ENCODE measurements at places on chromosomes 1 and 21.
A peak's percentile ranks its signal among the peaks of the same experiment; 100 is the strongest.

GRCh38 chr1:155962599-155963211, 15.6 kb downstream of the ARHGEF2 start:
- peaks cover 25% of the 10 kb centered on the region for H3K4me1 ChIP-seq
- peaks cover 3% of the 10 kb centered on the region for H3K36me3 ChIP-seq

- no peaks in the 10 kb centered on the region for H3K27me3 ChIP-seq
- peaks cover 41% of the 10 kb centered on the region for H3K4me1 ChIP-seq
- no peak for DNase-seq
- no peak overlapping the region for H3K4me3 ChIP-seq
- no peak overlapping the region for H3K27ac ChIP-seq
- H3K36me3 ChIP-seq, result peaks cover 17% of the 10 kb centered on the region
Measured at GRCh38 chr1:35885961-35886558, 3.1 kb downstream of the AGO1 start.

DNA sequence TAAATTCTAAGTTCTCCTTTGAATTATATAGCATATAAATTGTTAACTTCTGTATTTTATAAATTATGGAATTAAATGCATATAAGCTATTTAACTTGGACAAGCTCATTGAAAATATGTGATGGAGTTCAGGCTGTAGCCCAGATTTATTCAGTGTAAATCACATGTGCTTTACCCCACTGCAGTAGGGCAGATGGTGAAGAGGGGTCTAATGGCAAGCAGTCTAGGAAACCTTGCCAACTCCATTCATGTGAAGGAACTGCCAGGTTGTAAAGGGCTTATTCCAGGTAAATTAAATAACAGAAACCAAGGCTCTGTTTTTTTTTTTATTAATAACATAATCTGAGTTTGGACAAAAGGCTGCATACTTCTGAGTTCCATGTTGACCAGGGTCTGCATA, 243.2 kb downstream of the NCAM2 start:
- no peak overlapping the region for H3K27ac ChIP-seq
- no peaks in the 10 kb centered on the region for H3K36me3 ChIP-seq
- DNase-seq, result no peak
- H3K4me1 ChIP-seq, result no peaks in the 10 kb centered on the region
- no peaks in the 10 kb centered on the region for H3K27me3 ChIP-seq

- no peak overlapping the region for H3K4me3 ChIP-seq
- H3K36me3 ChIP-seq, result no peaks in the 10 kb centered on the region
- peaks cover 40% of the 10 kb centered on the region for H3K4me1 ChIP-seq
- no peak for DNase-seq
Measured at GRCh38 chr1:152109231-152109997, 5.8 kb downstream of the TCHH start.

- H3K36me3 ChIP-seq, result no peaks in the 10 kb centered on the region
- no peak for DNase-seq
- no peaks in the 10 kb centered on the region for H3K4me1 ChIP-seq
- H3K27ac ChIP-seq, result no peak overlapping the region
- H3K27me3 ChIP-seq, result no peaks in the 10 kb centered on the region
- H3K4me3 ChIP-seq, result no peak overlapping the region
Measured at GRCh38 chr1:204564835-204565234, 48.6 kb downstream of the MDM4 start.

GRCh38 chr21:40555021-40555528, 291.9 kb downstream of the DSCAM start:
- H3K27ac ChIP-seq, result no peak overlapping the region
- H3K27me3 ChIP-seq, result no peaks in the 10 kb centered on the region
- no peak for DNase-seq
- H3K4me1 ChIP-seq, result no peaks in the 10 kb centered on the region

DNA sequence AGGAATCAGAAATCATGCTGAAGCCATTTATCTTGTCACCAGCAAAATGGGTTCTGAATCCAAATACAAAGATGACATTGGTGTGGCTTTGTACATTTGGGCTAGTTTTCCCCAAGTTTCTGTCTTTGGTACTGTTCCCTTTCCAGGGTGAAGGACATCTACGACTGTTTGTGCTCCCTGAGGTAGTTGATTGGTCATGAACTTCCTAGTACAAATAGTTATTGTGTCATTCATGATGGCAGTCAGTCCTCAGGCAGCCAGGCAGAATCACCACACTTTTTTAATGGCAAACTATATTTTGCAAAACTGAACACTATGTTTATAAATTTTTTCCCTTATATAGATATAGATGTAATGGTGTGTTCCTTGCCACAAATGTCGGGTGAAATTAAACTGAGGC, 46.0 kb downstream of the CEP350 start:
- H3K4me3 ChIP-seq, result no peak overlapping the region
- no peaks in the 10 kb centered on the region for H3K4me1 ChIP-seq
- H3K27ac ChIP-seq, result no peak overlapping the region
- no peak for DNase-seq

DNA sequence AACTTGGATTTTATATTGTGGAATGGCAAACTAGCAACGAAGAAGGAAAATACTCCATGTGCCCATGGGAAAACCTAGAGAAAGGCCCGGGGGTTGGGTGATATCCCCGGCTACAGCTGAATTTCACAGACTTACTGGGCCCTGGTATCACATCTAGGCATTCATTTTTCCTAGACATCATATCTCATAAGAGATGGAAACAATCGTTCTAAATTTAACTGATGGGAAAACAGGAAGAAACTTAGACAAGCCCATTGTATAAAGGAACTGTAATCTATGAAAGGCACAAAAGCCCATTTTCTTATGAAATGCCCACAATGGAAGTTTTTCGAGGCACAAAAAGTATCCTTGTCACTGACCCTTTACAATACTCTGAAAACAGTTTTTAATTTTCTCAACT, 407.9 kb upstream of the LYPLAL1 start:
- H3K36me3 ChIP-seq, result no peaks in the 10 kb centered on the region
- H3K27me3 ChIP-seq, result no peaks in the 10 kb centered on the region
- no peak overlapping the region for H3K4me3 ChIP-seq
- DNase-seq, result no peak

DNA sequence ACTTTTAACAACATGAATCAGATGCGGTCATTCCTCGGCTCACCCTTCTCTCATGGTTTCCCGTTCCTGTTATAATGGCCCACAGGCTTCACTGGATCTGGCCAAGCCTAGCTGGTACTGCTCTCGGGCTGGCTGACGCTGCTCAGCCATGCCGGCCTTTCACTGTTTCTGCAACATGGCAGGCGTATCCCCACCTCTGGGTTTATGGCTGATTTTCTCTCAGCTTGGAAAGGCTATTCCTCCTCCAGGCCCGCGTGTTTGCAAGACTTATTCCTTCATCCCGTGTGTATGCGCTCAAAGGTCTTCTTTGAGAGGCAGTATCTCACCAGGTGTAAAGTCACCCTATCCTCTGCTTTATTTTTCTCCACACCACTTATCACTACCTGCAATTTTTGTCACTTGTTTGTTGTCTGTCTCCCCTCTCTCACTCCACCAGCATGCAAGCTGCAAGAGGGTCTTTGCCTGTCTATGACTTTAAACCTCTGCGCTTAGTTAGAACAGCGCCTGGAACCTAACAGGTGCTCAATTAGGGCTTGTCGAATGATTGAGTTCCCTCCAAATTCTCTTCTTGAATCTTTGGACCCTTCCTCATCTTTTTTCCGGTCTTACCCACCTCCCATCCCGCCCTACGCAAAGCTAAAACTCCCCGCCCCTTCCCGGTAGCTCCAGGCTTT, 491 bp upstream of the RAP1A start:
- H3K27me3 ChIP-seq, result no peaks in the 10 kb centered on the region
- no peaks in the 10 kb centered on the region for H3K36me3 ChIP-seq
- DNase-seq, result no peak
- peak overlapping the region; percentile 77 for H3K4me3 ChIP-seq

DNA sequence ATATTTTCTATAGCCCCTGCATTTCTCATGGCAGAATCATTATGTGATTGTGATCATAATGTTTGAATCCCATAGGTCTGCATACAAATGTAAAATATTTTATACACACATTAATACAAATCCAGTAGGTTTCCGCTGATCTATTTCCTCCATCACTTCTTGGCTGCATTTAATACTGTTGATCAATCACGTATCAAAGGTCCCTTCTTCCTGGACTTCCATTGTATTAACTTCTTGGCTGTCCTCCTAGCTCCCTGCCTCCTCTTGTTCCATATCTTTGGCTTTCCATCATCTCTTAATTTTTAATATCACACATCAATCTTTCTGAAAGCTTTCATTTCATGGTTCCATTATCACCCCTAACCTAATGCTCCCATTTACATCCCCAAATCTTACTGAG, 97.6 kb downstream of the PROX1 start:
- H3K27ac ChIP-seq, result no peak overlapping the region
- H3K27me3 ChIP-seq, result no peaks in the 10 kb centered on the region
- no peak for DNase-seq
- H3K4me3 ChIP-seq, result no peak overlapping the region
- no peaks in the 10 kb centered on the region for H3K4me1 ChIP-seq

DNA sequence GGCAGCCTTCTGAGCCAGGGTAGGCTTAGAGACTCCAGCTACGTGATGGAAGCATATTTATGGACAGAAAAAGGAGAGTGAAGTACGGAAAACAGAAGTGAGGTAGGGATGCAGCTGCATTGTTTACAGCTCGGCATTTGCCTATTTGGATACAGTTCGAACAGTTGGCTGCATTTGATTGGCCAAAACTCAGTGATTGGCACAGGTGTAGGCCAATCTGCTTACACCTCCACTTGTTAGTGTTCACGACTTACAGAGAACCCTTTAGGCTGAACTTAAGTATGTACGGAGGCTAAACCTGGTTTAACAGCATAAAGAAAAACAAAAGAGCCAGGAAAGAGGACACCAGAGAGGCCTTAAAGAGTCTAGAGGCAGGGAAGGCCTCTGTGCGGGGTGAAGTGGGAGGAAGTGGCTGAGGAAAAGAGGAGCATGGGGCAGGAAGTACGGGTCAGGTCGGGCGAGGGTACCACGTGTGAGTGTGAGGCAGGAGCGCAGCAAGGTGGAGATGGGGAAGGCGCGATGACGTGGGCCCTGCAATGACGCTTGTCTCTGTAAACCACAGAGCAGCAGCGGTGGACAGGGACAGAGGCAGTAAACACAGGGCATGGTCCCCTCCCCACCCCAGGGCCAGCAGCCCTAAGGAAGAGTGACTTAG, 32.0 kb downstream of the RSPH1 start:
- no peak for DNase-seq
- no peak overlapping the region for H3K27ac ChIP-seq
- no peaks in the 10 kb centered on the region for H3K27me3 ChIP-seq
- no peaks in the 10 kb centered on the region for H3K36me3 ChIP-seq

- H3K36me3 ChIP-seq, result no peaks in the 10 kb centered on the region
- peaks cover 6% of the 10 kb centered on the region for H3K4me1 ChIP-seq
- DNase-seq, result no peak
- no peak overlapping the region for H3K4me3 ChIP-seq
- H3K27me3 ChIP-seq, result no peaks in the 10 kb centered on the region
Measured at GRCh38 chr1:66286307-66286706, 247.6 kb upstream of the SGIP1 start.

- no peak overlapping the region for H3K4me3 ChIP-seq
- no peaks in the 10 kb centered on the region for H3K36me3 ChIP-seq
- DNase-seq, result no peak
- H3K4me1 ChIP-seq, result no peaks in the 10 kb centered on the region
- H3K27me3 ChIP-seq, result no peaks in the 10 kb centered on the region
Measured at GRCh38 chr1:33993301-33993700, 129.4 kb downstream of the HMGB4 start.

GRCh38 chr1:193545171-193545570, 358.8 kb upstream of the B3GALT2 start:
- no peak overlapping the region for H3K27ac ChIP-seq
- no peak overlapping the region for H3K4me3 ChIP-seq
- no peaks in the 10 kb centered on the region for H3K36me3 ChIP-seq
- H3K4me1 ChIP-seq, result no peaks in the 10 kb centered on the region
- no peaks in the 10 kb centered on the region for H3K27me3 ChIP-seq

GRCh38 chr1:30727824-30728223, 4.4 kb upstream of the MATN1 start:
- no peaks in the 10 kb centered on the region for H3K4me1 ChIP-seq
- no peak overlapping the region for H3K4me3 ChIP-seq
- no peaks in the 10 kb centered on the region for H3K27me3 ChIP-seq
- no peak for DNase-seq
- H3K36me3 ChIP-seq, result peaks cover 3% of the 10 kb centered on the region
